Activated naive CD8-positive, alpha-beta T cell treated with anti-CD3 and anti-CD28 coated beads for 36 hours (primary cell): ENCODE measurements at places on chromosomes 4 and X.

GRCh38 chrX:136325377-136325776 is 24.6 kb downstream of the ADGRG4 start:
- DNase-seq = no peak

- no peak for DNase-seq
Measured at GRCh38 chrX:46602468-46603102, 29.0 kb downstream of the CHST7 start.

- DNase-seq = no peak
Measured at GRCh38 chr4:164575861-164576260, 178.1 kb upstream of the SMIM31 start.

DNA sequence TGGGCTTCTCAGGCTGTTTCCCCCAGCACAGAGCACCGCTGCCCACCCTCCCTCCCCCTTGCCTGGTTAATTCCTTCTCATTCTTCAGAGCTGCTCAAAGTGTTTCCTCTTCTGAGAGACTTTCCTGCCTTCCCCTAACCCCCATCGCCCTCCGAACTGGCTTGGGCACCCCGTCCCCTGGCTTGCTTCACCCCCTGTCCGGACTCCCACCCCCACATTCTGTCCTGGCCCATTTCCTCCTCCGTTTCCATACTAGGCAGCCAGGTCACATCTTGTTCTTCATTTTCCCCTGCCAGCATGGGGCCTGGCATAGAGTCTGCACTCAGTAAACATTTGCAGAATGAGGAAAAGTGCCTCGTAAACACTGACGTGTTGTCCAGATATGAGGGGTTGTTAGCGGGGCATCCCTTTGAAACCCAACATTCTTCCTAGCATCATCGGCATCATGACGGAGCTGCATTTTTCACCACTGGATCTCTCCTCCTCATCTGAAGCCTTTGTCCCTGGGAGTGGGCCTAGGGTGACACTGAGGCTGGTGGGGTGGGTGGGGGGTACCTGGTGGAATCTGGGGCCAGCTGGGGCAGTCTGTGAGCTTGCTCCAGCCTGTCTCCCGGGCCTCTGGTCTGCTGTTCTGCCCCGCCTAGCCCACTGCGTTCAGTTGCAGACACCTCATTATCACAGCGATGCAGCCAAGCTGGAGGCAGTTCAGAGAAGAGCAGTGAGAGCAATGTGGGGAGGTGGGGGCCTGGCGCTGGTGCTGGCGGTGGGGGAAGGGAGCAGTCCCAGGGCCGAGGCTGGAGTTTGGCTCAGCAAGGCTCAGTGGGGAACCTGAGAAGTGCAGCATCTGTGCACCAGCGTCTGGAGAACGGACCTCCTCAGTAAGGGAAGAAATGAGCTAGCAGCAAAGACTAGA is 149.4 kb upstream of the PJA1 start:
- DNase-seq = no peak
